Caco-2 (cell line): ENCODE measurements at places on chromosomes 16 and 17.

GRCh38 chr16:28974007-28974436, 556 bp upstream of the SPNS1 start:
- DNase-seq, result peak; percentile 73

DNA sequence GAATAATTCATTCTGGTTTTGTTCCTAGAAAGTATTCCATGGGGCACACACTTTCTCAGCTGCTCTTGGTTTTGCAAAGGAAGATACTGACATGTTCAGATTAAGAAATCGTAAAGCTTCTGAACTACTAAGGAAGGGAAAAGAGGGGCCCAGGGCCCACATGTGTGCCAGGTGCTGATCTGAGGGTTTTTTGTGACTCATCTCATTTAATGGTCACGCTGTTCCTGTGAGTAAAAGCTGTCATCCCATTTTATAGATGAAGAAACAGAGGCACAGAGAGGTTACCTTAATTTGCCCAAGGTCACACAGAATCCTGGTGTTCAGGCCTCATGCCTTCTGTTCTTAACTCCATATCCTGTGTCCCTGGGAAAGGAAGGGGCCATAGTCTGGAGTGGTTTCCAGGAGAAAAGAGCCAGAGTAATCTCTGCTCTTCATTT, 113.2 kb downstream of the MSI2 start:
- no peak for DNase-seq

- no peak for DNase-seq
Measured at GRCh38 chr17:48505788-48506187, 25.0 kb downstream of the HOXB1 start.

GRCh38 chr17:80367503-80367902, 47.5 kb upstream of the ENDOV start:
- DNase-seq, result peak; percentile 26

DNA sequence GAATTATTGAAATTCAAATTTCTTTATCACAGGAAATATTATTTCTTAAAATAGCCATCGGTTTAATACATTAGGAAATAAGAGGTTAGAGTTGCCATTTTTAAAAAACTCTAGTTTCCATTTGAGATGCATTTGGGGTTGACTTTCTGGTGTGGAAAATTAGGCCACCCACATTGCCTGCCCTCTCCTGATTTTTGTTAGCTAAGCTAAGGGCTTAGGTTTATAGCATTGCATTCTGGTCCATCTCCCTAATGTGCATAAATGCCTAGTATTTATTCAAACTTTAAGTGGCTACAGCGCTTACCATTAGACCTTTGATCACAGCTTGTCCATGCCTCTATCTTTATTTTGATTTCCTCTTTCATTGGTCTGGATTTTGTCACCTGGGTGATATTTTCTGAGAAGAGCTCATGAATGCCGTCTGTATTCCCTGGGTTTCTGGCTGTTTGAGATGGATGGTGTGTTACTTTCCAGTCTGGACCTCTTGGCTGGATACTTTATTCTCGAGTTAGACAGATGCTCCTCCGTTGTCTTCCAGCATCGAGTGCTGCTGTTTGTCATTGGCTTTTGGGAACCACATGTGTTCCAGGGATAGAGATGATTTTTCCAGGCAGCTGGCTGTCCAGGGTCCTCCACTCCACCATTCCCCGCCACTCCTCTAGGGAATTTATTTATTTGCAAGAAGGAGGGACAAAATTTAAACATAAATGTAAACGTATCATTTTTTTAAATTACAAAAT, 120.3 kb downstream of the KATNIP start:
- DNase-seq, result no peak

DNA sequence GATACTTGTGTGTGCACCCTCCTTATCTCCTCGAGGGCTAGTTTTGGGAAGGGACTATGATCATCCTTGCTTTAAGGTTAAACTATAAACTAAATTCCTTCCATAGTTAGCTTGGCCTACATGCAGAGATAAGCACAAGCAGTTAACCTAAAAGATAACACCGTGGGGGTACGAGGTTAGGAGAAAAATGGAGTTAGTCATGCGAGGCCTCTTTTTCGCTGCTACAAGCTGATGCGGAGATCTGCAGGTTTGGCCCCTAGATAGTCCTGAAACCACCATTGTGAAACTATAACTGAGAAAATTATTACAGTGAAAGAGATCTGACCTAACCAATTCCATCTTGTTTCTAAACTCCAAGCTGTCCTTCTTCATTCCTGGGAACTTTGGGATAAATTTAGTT, 113.7 kb upstream of the ZKSCAN2 start:
- peak; percentile 55 for DNase-seq

- DNase-seq, result peak; percentile 89
Measured at GRCh38 chr17:79393358-79394052, 217.3 kb downstream of the RBFOX3 start.

DNA sequence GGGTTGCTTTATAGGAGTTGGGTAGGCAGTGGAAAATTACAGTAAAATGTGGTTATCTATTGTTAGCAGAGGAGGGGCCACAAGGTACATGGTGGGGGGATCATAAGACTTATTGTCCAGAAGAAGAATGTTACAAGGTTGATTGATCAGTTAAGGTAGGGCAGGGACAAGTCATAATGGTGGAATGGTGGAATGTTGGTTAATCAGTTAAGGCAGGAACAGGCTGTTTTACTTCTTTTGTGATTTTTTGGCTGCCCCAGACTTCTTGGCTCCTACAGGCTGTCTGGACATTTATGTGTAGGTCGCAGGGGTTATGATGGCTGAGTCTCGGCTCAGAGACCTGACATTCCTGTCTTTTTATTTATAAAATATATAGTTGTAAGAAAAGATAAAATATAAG, 2277.1 kb downstream of the TP53TG3F start:
- DNase-seq, result no peak

DNA sequence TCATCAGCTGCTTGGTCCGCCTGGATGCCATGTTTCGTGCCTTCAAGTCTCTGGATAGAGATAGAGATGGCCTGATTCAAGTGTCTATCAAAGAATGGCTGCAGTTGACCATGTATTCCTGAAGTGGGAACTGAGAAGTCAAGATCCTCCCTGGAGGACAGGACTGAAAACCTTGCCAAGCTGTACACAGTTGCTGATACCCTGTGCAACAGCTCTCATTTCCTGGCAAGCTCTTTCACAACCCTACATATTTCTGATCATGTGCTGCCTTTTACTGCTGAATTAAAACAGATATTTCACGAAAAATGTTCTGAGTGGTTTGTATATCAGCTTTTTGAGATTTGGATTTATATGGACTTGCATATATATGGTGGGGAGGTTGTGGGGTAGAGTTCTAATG, 898 bp downstream of the CAPNS2 start:
- no peak for DNase-seq

GRCh38 chr17:75639771-75640555, 6.7 kb downstream of the SMIM5 start:
- peak; percentile 74 for DNase-seq

DNA sequence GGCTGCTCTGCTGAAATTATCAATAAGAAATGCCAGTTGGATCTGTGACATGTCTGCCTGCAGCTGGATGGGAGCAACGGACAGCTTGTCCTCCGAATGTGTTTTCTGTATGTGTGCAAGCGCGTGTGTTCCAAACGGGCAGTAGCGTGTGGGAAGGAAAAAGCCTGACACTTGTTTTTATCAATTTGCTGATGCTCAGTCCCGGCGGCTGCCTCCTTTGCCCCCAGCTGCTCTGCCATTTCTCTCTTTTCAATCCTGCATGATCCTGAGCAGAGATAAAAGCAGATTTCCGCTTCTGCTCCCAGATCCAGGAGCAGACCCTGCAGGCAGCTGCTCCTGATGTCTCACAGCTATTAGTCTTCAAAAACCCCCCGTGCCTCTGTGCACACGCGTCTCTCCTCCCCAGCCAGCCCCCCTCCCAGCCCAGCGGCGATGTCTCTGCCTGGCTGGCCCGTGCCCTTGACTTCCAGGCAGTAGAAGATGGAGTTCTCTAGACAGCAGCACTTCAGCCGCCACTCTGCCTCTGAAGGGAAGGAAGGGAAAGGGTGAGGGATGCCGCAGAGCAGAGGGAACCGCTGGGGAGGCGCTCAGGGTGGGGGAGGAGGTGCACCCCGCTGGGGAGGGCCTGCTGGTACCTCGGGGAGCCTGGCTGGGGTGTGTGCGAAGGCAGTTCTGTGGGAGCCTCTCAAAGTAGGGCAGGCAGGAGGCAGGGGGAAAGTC, 4.1 kb downstream of the PRCD start:
- DNase-seq, result no peak
